ENCODE measurements at places on chromosomes 3 and 15.

- DNase-seq = no peak
These were observed 31.0 kb upstream of the FEZF2 start for GRCh38 chr3:62404321-62404720.

DNA sequence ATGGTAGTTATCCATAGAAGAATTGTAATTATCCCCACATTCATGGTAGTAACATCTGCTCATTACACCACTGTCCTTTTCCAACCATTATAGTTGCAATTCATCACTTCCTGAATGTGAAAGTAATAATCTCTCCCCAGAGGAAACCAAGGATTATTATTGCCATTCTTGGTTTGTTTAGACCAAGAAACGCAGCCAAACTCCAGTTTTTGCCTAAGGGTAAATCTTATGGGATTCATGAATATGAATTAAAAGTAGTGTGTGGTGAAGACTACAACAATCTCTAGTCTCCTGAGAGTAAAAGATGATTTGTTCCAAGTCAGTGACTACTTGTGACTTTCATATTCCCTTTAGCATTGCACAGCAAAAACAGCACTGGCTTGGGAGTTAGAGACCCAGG, 45.7 kb upstream of the ABI3BP start:
- DNase-seq = no peak

DNA sequence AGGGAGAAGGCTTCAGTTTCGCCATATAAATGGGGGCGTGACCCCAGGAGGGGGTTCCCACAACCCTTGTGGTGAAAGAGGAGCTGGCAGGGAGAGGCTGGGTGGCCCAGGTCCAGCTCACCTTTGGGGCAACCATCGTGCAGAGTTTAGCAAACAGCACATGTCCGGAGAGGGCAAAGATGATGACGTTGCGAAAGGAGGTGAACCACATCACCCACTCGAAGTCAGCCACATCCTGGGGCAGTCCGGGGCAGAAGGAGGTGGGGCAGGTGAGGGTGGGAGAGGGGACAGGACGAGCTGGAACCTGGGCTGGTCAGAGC, 3.7 kb downstream of the HHATL start:
- no peak for DNase-seq

DNA sequence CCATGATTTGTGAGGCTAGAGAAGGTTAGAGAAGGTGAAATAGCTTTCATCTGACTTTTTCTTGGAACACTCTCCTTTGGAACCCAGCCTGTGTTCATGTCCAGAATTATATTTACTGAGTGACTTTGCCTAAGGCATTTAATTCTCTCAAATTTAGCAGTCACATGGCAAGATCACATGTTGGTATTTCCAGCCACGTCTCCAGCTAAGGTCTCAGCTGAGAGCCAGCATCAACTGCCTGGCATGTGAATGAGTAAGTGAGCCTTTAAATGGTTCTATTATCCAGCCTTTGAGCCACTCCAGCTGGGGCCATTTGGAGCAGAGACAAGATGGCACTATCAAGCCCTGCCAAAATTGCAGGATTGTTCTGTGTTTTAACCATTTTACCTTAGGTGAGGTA, 130.2 kb upstream of the SGO1 start:
- no peak for DNase-seq

DNA sequence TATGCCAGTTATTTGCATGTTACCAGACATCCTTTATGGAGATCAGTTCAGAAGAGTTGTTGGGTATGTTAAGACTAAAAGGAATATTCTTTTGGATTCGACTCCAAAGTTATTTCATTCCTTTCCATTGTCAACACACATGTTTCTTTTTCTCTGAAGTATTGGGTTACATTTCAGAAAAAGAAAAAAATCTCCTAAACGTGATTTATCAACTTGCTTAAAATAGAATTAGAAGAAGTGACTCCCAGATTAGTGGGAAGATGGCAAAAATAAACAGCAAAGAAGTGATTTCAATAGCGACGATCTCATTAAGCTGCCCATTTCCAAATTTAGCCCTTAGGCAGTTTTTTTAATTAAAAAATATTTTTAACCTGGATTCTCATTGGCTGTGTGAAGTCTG, 85.4 kb downstream of the TIGIT start:
- DNase-seq = no peak

- DNase-seq = no peak
These were observed 70.4 kb downstream of the ST6GAL1 start for GRCh38 chr3:187000711-187001151.

GRCh38 chr3:124934577-124934976, at the start of gene MUC13:
MUC13 (minus strand) TSS chr3:124934751; CDS start chr3:124934712, 39 bp downstream.
- DNase-seq = no peak

DNA sequence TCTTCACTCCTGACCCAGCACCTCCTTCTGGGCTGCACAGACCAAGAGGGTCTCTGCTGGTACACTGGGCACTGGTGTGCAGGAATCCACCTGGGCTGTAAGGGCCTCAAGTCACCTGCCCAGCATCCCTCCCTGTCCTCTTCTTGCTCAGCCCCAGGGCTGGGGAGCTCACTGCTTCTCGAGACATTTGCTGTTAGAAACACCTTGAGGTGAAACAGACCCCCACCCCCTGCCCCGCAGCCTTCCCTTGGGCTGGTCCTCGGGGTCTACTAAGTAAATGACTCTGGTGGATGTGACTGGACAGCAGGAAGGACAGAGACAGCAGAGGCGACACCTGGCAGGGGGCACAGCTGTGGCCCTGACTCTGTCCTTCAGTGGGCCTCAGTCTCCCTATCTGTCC, 29.1 kb downstream of the LOXL1 start:
- no peak for DNase-seq

DNA sequence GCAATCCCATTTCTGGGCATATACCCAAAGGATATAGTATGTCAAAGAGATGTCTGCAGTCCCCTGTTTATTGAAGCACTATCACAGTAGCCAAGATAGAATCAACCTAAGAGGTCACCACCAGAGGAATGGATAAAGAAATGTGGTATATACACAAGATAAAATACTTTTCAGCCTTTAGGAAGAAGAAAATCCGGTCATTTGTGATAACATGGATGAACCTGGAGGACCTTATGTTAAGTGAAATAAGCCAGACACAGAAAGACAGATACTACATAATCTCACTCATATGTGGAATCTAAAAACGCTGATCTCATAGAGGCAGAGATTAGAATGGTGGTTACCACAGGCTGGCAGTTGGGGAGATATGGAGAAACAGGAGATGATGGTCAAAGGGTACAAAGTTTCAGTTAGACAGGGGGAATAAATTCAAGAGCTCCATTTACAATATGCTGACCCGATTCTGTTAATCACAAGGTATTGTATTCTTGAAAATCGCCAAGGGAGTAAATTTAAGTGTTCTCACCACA, 195.8 kb downstream of the MTHFS start:
- DNase-seq = no peak

DNA sequence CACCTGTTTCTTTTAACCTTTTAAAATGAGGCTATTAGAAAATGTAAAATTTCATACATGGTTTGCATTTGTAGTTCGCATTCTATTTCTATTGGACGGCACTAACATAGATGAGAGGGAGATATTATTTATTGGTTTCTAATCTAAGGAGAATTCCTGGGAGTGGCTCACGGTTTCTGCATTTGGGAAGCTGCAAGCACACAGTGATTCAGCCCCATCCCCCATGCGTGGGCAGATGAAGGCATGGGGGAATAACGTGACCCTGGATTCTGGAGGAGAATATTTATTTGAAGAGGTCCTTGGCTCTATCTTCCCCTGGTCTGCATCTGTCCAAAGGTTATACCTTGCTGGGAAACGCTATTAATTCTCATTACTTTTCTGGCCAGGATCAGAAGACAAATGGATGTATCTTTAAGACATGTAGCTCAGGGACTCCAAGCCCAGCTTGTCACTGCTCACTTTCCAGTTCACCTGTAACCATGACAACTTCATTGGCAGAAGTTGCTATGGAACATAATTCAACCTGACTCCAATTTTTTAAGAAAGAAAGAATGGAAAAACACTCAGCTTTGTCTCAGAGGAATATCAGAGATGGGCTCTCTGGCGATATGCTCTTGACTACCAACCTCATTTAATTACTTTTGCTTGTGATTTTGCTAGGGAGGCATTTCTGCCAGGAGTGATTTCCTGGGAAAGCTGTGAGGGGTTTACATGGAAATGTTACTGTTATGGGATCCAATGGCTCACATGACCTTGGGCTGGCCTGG, 27.2 kb upstream of the POMGNT2 start:
- no peak for DNase-seq

DNA sequence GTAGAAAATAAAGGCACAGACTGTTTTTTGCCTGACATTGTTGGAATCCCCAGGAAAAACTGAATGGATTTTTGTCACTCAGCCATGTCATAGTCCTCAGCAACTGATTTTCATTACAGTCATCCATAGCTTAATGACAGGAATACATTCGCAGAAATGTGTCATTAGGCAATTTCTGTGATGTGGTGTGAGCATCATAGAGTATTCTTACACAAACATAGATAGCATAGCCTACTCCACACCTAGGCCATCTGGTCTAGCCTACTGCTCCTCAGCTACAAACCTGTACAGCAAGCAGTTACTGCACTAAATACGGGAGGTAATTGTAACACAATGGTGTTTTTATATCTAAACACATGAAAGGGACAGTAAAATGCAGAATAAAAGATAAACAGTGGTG, 34.4 kb upstream of the FBN1 start:
- DNase-seq = no peak

GRCh38 chr3:53799338-53799865, 46.8 kb downstream of the CHDH start:
- DNase-seq = no peak

- DNase-seq = no peak
These were observed 106.6 kb downstream of the EOMES start for GRCh38 chr3:27615555-27615954.

DNA sequence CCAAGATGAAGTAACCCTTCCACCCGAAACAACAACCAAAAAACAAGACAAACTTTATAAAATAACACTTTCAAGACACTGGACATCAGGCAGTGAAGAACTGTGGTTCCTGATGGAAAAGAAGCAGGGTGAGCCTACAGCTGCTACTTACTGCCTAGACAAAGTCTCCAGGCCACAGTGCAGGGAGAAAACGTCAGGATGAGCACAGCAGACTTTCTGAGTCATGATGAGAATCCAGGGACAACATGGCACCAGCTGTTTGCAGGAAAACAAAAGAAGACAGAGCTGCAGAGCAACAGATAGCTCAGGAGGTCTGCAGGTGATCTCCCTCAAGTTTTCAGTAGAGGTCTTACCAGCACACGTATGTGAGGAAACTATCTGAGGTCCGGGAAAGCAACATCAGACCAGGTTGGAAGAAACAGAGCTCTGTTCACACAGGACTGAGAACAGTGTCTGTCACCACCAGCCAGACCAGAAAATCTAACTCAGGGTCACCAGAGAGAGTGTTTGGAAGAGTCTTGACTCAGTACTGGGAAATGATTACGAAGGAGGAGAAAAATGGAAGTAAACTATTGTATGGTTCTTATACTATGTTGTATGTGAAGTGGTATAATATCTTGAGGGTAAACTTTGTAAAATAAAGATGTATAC, 108.9 kb downstream of the ANO10 start:
- DNase-seq = no peak

GRCh38 chr15:40340740-40341400, at the start of gene CCDC9B:
CCDC9B (minus strand) TSS chr15:40340939; CDS start chr15:40340819, 120 bp downstream.
- DNase-seq = peak; percentile 69

- DNase-seq = no peak
These were observed 424.8 kb downstream of the LPP start for GRCh38 chr3:188578576-188579363.

- no peak for DNase-seq
These were observed 20.1 kb downstream of the MAPKAPK3 start for GRCh38 chr3:50637011-50637410.

- no peak for DNase-seq
These were observed 91.8 kb downstream of the BTD start for GRCh38 chr3:15693355-15693754.

GRCh38 chr15:69314131-69314530, 15.4 kb downstream of the PAQR5 start:
- no peak for DNase-seq

DNA sequence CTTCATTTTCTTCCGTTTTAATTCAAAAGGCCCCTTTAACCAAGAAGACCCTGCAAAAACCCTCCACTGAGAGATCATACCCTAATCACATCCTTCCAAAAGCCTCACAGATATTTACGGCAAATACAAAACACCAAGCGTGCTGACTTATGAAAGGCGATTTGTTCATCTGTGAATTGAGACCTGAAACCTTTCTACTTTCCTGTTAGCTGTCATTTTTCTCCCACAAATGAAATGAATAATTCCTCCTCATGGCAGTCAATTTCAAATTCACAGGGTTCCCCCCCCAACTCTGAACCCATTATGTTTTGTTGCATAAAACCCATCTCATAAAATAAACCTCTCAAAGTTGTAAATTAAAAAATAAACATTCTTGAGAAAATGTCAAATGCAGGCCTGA, 149.6 kb downstream of the PDZRN3 start:
- no peak for DNase-seq

- no peak for DNase-seq
These were observed 20.0 kb downstream of the MELTF start for GRCh38 chr3:197009532-197010019.

- DNase-seq = no peak
These were observed 44.5 kb downstream of the RGMA start for GRCh38 chr15:93044301-93045190.

DNA sequence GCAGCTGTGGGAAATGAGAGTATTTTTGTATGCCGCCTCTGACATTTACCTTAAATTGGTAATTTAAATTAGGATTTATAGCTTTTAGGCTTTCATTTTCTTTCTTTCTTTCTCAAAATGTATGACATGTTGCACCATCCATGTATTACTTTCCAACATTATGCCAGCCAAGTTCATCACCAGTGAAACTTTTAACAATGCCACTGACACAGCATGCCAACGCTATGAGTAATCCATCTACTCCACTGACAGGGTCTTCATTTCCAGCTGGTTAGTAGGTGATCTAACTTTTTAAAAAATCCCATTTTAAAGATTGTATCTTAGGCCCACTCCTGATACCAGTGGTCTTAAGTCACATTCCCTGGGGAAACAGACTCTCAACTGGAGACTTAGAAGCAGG, 21.8 kb upstream of the CLDN16 start:
- no peak for DNase-seq

DNA sequence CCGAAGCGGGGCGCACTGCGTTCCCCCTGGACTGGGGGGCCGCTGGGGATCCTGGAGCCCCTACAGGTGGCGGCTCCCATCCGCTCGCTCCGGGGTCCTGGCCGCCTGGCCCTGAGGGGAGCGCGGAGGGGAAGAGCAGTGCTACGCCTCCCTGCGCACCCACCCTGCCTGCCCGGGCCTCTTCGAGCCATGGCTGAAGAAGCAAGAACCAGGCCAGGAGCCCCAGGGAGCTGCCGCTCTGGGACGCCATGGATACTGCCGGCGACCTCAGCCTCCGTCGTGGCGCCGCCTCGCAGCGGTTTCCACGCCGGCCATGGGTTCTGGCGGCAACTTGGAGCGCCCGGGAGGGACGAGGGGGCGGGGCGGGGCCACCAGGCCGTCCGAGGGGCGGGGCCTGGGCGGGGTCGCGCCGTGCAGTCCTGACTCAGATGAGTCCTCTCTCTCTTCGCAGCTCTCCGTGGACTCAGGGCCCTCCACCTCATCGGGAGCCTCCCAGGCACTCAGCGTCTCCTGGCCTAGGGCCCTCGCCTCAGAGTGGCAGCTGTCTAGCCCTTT, 50.9 kb downstream of the MYL3 start:
- no peak for DNase-seq

GRCh38 chr15:49495993-49496753, 73.1 kb downstream of the FGF7 start:
- DNase-seq = no peak

- DNase-seq = no peak
These were observed 139.4 kb downstream of the SPATA16 start for GRCh38 chr3:173001622-173002021.
